ENCODE measurements at places on chromosomes 1 and 21.

DNA sequence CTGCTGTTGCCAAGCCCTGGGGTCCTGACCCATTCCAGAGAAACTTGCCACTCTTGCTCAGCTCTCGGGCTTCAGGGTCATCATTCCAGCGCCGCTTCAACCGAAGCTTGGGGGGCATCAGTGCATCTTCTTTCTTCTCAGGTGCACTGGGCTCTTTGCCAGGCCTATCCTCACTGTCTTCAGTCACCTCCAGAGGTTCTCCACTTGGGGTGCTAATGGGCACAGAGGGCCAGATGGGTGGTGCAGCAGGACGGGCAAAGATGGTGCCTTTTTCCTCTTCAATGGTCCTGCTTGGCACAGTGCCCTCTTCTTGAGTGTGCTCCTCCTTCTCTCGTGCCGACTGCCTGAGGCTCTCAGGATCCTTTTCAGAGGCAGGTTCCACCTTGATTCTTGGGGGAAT, 13.3 kb downstream of the ETV3 start:
- no peak for DNase-seq

DNA sequence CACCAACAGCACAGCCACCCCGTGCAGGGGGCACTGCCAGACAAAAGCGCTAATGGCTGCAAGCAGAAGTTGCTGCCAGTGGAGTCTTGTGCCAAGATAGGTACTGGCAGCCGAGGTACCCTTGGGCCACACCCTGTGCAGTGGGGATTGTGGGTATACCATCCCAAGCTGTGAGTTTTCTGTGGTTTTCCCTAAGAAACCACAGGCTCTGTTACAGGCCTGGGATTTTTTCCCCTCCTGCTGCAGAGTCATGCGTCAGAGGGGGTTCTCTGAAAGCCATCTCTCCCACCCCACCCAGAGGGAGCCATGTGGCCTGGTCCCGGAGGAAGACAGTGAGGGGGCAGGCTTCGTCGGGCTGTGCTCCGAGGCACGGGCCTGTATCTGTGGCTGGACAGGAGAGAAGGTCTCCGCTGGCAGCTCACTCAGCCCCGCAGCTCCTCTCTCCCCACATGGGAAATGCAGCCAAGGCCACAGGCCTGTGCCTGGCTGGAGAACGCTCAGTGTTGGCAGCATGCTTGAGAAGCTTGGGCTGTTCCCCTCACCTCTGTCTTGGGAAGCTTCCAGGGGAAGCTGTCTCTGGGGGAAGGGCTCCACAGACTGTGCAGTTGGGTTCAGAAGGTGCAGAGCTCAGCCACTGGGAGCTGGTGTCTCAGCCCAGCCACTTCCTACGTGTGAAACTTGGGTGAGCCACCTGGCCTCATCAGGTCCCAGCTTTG, 42.5 kb downstream of the NEK2 start:
- peak; percentile 45 for DNase-seq

GRCh38 chr1:92756537-92756936, 28.4 kb downstream of the EVI5 start:
- DNase-seq, result no peak

DNA sequence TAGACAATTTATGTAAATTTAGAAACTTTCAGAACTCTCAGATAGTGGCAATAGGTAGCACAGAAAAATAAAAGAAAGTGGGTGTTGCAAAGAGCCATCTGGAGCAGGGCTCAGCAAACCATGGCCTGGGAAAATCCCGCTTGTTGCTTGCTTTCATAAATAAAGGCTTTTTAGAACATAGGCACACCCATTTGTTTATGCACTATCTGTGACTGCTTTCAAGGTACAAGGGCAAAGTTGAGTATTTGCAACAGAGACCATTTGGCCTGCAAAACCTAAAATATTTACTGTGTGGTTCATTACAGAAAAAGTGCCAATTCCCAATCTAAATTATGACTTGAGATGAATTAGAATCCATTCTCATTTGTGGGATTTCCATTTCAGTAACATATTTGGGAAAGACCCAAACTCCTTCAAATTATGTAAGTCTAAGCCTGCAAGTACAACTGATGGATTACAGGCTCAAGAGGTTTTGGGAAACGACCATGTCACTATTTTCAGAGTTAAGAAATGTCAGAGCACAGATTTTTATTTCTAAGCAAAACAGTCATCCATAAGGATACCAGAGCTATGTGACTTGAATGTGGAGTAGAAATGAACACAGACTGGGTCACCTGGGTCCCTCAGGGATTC, 43.5 kb upstream of the DPT start:
- DNase-seq, result no peak

DNA sequence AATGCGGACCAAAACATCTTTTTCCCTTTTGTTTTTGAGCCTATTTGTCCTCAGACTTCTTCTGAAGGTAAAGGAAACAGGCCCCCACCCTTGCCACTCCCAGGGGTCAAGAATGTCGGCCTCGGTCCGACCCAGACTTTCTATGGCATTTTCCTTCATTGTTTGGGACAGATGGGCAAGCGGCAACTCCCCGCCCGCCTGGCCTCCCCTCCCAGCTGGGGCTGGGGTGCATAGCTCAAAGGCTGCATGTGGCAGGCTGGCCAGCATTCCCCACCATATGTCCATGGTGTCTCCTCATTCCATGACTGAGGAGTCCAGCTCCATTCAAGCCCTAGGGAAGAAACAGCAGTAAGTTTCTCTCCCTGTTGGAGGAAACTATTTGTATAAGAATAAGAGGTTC, 29.4 kb upstream of the TSPEAR start:
- DNase-seq, result no peak

GRCh38 chr1:2067393-2067792, 17.2 kb downstream of the PRKCZ start:
- no peak for DNase-seq

- DNase-seq, result no peak
Observed at GRCh38 chr1:118081387-118081786, 103.6 kb downstream of the SPAG17 start.

- no peak for DNase-seq
Observed at GRCh38 chr1:38587766-38588165, 271.8 kb downstream of the RRAGC start.

- DNase-seq, result no peak
Observed at GRCh38 chr1:16073490-16074119, at the start of gene FAM131C. Gene FAM131C (minus strand): TSS chr1:16073651. CDS start chr1:16073442, 209 bp downstream.

GRCh38 chr21:41727784-41728763, 38.8 kb downstream of the RIPK4 start:
- no peak for DNase-seq

- DNase-seq, result no peak
Observed at GRCh38 chr1:24556414-24556795, 518 bp downstream of the NCMAP start.

DNA sequence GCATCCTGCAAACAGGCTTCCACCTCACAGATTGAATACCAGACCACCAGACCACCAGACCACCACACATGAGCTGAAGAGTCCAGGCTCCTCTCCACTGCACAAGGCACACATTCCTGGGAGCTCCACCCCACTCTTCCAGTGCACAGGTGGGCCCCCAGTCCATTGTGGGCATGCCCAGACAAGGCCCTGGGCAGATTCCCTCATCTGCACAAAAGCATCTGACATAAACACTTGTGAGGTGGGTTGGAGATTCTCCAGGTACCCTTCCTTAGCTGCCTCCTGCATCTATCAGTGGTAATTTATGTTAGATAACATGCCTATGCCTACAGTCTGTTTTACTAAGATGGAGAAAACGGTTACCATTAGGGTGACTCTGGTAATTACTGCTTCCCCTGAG, 11.6 kb upstream of the CTBS start:
- DNase-seq, result no peak

DNA sequence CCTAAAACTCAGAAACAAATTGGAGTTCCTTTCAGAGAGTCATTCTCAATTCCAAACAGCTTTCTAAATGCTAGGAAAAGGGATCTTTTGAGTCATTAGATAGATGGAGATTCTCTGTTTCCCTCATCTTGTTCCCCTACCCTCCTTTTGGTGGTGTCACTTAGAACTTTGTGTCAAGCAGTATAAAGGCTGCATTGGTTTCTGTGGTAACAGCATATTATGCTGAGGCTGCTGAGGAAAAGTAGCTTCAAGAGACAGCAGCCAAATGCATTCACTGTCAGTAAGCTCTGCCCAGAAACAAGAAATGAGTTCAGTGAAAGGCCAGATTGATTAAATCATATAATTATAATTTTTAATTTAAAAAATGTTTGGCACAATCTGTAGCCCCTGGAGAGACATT, 144.1 kb downstream of the LRRC40 start:
- DNase-seq, result peak; percentile 63

DNA sequence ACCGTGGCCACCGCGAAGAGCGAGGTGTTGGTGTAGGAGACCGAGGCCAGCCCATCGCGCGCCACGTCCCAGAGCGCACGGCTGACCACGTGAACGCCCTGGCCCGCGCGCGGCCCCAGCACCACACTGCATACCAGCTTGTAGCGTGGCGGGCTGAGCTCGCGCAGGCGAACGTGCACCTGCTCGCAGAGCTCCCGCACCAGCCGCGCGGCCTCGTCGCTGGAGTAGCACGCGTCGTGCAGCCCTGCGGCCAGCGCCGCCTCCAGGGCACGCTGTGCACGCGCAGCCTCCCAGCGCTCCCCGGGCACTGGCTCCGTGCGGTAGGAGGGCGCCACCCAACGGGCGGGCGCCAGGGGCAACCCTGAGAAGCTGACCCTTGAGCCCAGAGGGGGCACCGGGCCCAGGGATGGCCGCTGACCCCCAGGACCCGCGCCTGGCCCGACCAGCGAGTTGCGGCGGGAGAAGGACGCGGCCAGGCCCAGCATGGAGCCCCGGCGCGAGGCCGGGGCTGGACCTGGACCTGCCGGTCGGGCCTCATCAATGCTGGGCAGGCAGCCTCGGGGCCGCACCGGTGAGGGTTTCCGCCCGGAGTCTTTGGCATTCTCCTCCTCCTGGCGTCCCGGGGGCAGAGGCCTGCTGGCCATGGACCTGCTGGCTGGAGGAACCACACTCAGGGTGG, 987 bp downstream of the DYNLT4 start:
- no peak for DNase-seq

DNA sequence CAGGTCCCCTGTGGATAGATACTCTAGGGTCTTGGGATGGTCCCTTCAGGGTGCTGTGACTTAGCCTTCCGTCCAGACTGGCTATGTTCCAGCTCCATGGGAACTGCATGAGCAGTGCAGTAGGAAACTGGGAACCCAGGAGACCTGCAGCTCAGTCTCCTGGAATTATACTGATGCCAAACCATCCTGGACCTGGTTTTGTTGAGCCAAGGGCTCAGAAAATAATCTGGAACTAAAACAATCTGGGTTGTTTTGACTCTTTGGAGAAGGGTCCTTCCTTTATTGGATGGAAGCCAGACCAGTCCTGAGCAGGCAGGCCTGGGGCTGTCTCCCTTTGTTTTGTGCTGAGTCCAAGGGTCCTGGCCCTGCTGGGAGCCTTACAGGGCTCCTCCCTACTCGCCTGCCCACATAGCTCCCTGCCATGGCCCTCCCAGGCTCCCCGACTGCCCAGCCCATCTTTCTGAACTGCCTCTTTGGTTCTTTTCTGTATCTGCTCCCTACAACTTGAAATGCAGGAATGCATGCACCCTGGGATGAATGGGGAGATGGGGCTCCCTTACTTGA, 1.2 kb downstream of the IPO13 start:
- no peak for DNase-seq

- DNase-seq, result no peak
Observed at GRCh38 chr1:119291611-119292206, 76.9 kb upstream of the HAO2 start.

DNA sequence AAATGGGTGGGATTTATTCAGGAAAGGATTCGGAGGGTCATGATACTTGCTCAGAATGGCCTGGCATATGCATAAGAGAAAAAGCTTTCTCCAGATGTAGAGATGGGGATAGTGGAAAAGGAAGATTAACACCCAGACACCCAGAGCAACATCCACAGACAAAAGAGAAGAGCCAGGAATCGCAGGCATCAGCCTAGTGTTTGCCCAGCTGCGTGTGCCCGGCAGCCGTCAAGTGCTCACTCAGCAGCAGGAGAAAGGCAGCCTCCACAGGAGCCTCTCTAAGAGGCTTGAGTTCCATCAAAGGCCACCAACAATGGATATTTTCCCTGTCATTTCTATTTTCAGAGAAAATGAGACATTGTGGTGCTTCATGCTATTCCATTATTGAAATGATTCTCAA, 54.7 kb downstream of the NTPCR start:
- no peak for DNase-seq
